Stimulated activated CD8-positive, alpha-beta memory T cell treated with anti-CD3 and anti-CD28 coated beads, Interleukin-7, amount 100 ng/mL, for 1 hour (primary cell): ENCODE measurements at places on chromosomes 3 and 15.

- DNase-seq = no peak
These were observed 992.4 kb downstream of the NAALADL2 start for GRCh38 chr3:175851541-175851940.

- no peak for DNase-seq
These were observed 45.9 kb downstream of the P3H2 start for GRCh38 chr3:190074817-190075216.

GRCh38 chr3:46116996-46117395 is 89.7 kb upstream of the XCR1 start:
- no peak for DNase-seq

GRCh38 chr15:42035435-42035761 is 14.6 kb upstream of the PLA2G4E start:
- no peak for DNase-seq

DNA sequence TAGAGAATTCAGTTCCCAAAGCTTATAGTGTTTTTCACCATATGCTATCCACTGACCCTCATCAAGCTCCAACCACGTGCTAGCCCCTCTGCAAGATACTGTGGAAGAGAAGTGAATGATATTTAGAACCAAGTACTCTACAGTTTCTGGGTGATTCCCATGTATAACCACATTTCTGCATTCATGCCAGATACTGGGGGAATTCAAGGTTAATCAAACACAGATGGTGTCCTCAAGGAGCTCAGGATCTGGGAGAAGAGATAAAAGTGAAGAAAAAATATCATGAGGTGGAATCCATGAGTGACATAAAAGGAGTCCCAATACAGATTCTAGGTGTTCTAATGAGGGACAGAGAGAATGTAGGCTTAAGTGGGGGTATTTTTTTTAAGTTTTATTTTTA is 195.8 kb downstream of the FHIT start:
- DNase-seq = no peak

- no peak for DNase-seq
These were observed 177.2 kb downstream of the KCNAB1 start for GRCh38 chr3:156297582-156297981.

- no peak for DNase-seq
These were observed 389.4 kb upstream of the TPM1 start for GRCh38 chr15:62653122-62653521.

DNA sequence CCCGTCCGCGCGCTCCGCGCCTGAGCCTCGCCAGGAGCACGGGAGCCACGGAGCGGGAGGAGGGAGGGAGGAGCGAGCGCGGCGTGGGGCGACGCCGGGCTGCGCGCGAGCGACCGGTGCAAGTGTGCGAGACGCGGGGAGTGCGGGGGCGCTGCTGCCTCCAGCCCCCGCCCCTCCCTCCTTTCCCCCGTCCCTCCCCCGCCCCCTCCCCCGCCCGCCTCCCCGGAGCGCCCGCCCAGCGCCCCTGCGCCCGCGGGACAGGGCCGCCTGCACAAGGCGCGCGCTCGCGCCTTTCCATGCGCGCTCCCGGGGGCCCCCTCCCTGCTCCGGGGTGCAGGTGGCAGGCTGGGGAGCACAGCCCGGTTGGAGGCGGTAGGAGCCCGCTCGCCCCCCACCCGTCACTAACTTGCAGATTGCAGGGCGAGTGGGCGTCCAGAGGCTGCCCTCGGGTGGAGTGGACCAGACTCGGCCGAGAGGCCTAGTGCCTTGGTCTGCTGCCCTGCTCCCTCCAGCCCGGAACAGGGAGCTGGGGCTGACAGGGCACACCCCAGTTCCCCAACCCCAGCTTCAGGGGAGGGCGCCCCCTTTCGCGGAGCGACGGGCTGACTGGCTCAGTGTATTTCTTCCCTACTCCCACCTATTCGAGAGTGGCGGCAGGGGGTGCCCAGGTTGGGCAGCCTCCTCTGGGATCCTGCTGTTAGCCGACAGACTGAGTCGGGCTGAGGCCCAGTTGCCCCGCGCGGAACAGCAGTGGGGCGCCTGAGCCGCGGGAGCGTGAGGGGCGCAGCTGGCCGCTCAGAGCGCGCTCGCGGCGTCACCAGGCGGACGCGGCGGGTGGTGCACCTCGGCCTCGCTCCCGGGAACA is at the start of gene WNT7A:
WNT7A (minus strand) TSS at position 126 of the 865 bp plus-strand sequence. CDS start 255 bp downstream, outside the sequence.
- no peak for DNase-seq

GRCh38 chr3:87468938-87469337 is 192.6 kb upstream of the POU1F1 start:
- no peak for DNase-seq

- DNase-seq = no peak
These were observed 9.0 kb upstream of the SMAD6 start for GRCh38 chr15:66692808-66693596.

DNA sequence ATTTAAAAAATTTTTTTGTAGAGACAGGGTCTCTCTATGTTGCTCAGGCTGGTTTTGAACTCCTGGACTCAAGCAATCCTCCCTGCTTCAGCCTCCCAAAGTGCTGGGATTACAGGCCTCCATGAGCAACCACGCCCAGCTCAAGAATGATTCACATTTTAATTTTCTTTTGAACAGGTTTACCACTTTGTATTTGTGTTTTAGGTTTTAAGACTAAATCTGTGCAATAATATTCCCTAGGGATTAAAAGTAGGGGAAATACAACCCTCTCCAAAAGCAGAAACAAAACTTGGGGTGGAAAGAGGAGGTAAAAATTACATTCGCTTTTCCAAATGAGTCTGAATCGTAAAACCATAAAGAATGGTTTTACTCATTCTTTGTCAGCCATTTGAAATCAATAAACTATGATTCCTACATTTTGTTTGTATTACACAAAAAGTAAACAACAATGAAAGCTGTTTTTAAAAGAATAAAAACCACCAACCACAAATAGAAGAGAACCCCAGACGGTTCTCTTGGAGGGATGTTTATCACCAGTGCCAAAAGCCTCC is 37.8 kb downstream of the SLC24A1 start:
- no peak for DNase-seq

GRCh38 chr15:77208241-77208640 is 137.3 kb upstream of the TSPAN3 start:
- no peak for DNase-seq

GRCh38 chr3:183968666-183969245 is 48.9 kb downstream of the ABCC5 start:
- DNase-seq = no peak

DNA sequence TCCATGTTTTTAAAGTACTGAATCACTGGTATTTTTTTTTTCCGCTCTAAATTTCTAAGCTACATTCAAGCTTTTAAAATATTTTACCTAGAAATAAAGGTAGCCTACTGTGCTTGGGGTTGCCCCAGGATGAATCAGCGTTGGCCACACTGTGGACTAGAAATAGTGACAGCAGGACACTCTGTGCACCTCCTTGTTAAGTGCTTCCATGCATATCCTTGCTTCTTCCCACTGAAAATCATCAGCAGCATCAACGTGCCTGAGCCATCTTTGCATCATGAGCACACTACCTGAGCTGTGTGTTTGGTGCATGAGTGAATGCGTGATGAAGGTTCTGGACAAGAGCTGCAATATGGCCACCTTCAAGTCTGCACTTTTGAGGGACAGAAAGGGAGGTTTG is 142.0 kb upstream of the SLC2A2 start:
- DNase-seq = no peak

- no peak for DNase-seq
These were observed 743.7 kb upstream of the NECTIN3 start for GRCh38 chr3:110327870-110328269.

- DNase-seq = no peak
These were observed 44.6 kb downstream of the TLE3 start for GRCh38 chr15:70053001-70053715.

- no peak for DNase-seq
These were observed 10.4 kb downstream of the KPNA4 start for GRCh38 chr3:160554980-160555379.

DNA sequence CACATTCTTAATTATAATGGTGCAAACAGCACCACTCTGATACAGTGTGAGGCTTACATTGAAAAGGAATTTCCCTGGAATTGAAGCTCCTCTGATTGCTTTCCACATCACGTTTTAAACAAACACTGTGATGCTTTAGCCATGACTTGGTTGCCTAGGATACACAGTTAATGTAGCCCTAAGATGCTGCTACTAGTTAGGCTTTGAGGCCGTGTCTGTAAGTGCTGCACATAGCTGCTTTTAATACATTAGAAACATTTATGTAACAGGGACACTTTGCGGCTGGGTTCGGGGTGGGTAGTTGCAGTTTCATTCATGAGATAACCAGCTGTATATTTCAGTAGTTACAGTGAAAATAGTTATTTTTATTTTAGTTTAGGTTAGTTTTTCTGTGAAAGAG is 334.7 kb downstream of the NLGN1 start:
- DNase-seq = no peak

- DNase-seq = no peak
These were observed 944.7 kb downstream of the MCTP2 start for GRCh38 chr15:95175914-95176658.

GRCh38 chr3:124584245-124584551 is 146.1 kb upstream of the UMPS start:
- DNase-seq = no peak

GRCh38 chr15:85897895-85898717 is 103.4 kb upstream of the KLHL25 start:
- DNase-seq = no peak

GRCh38 chr3:128825117-128825725 is 54.2 kb upstream of the ACAD9 start:
- DNase-seq = no peak

- DNase-seq = no peak
These were observed 180.6 kb upstream of the LRRN1 start for GRCh38 chr3:3618623-3619022.

DNA sequence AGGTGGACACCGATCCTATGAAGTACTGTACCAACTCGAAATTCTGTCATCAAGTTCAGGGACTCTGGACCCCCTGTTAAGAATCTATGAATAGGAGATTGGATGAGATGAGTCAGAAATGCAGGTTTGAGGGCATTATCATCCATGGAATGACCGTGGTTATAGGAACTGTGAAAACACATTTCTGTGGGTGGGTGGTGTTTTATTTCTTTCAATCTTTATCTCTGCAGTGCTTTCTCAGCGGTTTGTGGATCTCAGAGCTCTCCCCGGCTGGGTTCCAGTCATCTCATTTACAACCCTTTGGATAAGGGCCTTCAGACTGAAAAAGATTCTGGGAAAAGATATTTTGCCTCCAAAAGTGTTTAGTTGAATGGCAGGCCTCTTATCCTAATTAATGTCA is 5.4 kb upstream of the ABHD17C start:
- no peak for DNase-seq

GRCh38 chr3:85670634-85671205 is 711.9 kb downstream of the CADM2 start:
- no peak for DNase-seq

GRCh38 chr3:191244242-191244867 is 45.3 kb downstream of the OSTN start:
- DNase-seq = no peak

GRCh38 chr3:52615166-52615565 is 70.5 kb downstream of the PBRM1 start:
- no peak for DNase-seq

DNA sequence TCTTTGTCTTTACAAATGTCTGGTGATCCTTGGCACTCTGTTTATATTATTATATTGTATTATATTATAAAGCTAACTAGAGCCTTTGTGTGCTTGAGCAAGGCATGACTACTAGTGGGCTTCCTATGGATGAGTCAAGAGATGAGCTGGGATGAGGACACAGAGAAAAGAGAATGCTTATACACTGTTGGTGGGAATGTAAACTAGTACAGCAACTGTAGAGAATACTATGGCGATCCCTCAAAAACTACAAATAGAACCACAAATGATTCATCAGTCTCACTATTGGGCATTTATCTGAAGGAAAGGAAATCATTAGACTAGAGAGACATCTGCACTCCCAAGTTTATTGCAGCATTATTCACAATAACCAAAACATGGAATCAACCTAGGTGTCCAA is 40.8 kb upstream of the MED12L start:
- DNase-seq = no peak

- DNase-seq = no peak
These were observed 161.3 kb upstream of the LPP start for GRCh38 chr3:187992609-187993008.

DNA sequence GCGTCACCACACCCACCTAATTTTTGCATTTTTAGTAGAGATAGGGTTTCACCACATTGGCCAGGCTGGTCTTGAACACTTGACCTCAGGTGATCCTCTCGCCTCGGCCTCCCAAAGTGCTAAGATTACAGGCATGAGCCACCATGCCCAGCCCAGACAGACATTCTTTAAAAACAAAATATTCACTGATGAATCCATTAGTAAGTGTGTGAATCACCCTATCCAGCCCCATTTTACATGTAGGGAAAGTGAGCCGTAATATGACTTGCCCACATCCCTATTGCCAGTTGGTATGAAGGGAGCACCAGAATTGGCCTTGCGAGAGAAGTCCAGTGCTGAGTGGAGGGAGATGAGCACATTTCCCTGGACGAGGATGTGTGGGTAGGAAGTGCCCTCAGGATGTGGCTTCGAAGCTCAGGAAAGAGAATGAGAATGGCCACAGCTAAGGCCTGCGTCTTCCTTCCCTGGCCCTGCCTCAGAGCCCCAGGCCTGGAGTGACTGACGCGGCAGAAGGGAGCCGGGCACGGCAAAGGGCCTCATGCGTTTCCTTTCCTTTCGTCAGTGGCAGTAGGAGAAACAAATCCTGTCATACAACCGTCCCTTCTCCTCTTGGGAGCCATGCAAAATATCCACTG is 28.3 kb upstream of the ETV5 start:
- no peak for DNase-seq

- no peak for DNase-seq
These were observed 13.7 kb downstream of the PXK start for GRCh38 chr3:58346368-58346767.

DNA sequence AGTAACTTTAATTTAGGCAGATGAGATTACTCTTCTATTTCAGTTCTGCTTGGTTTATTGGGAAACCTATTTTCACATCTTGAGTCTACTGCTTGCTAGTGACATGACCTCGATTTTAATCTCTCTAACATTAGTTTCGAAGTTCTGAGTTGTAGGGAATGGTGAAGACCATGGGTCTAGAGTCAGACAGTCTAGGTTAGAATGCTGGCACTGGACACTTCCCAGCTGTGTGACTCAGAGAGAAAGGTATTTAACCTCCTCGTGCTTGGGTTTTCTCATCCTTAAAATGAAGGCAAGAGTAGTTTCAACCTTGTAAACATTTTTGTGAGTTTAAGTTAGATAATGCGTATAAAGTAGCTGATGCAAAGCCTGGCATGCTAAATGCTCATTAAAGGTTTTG is 422.1 kb downstream of the GRM7 start:
- DNase-seq = no peak

- no peak for DNase-seq
These were observed 18.6 kb downstream of the PLD1 start for GRCh38 chr3:171791692-171792076.

- no peak for DNase-seq
These were observed 1.8 kb downstream of the UBE2E1 start for GRCh38 chr3:23807424-23808015.

- peak; percentile 0 for DNase-seq
These were observed 63.5 kb upstream of the CLDN18 start for GRCh38 chr3:137946356-137946973.
